ENCODE measurements at places on chromosomes 13 and 19.

GRCh38 chr13:23159205-23159759 lies 21.5 kb upstream of the SGCG start:
- peak; percentile 56 for DNase-seq

GRCh38 chr13:79673310-79673992 lies 192.5 kb downstream of the NDFIP2 start:
- no peak for DNase-seq

- DNase-seq: no peak
Measured at GRCh38 chr19:44112802-44113137, 429 bp upstream of the ZNF225 start.

GRCh38 chr13:67619351-67619994 lies 389.3 kb upstream of the PCDH9 start:
- DNase-seq: peak; percentile 84

- DNase-seq: no peak
Measured at GRCh38 chr13:21579754-21580316, 24.1 kb downstream of the MICU2 start.

- DNase-seq: peak; percentile 59
Measured at GRCh38 chr13:110799246-110800236, 86.0 kb downstream of the ING1 start.

- DNase-seq: no peak
Measured at GRCh38 chr19:7744871-7745650, 2.3 kb downstream of the CD209 start.

Data from fibroblast of skin of back (primary cell).